ENCODE measurements at places on chromosomes 5 and 9.
A peak's percentile ranks its signal among the peaks of the same experiment; 100 is the strongest.

GRCh38 chr5:170104710-170105109 lies 987 bp upstream of the FOXI1 start:
- no peak for DNase-seq

- DNase-seq, result no peak
These were observed 15.9 kb downstream of the DMAC1 start for GRCh38 chr9:7783635-7784063.

- no peak for DNase-seq
These were observed 258.1 kb downstream of the SYK start for GRCh38 chr9:91059713-91060112.

DNA sequence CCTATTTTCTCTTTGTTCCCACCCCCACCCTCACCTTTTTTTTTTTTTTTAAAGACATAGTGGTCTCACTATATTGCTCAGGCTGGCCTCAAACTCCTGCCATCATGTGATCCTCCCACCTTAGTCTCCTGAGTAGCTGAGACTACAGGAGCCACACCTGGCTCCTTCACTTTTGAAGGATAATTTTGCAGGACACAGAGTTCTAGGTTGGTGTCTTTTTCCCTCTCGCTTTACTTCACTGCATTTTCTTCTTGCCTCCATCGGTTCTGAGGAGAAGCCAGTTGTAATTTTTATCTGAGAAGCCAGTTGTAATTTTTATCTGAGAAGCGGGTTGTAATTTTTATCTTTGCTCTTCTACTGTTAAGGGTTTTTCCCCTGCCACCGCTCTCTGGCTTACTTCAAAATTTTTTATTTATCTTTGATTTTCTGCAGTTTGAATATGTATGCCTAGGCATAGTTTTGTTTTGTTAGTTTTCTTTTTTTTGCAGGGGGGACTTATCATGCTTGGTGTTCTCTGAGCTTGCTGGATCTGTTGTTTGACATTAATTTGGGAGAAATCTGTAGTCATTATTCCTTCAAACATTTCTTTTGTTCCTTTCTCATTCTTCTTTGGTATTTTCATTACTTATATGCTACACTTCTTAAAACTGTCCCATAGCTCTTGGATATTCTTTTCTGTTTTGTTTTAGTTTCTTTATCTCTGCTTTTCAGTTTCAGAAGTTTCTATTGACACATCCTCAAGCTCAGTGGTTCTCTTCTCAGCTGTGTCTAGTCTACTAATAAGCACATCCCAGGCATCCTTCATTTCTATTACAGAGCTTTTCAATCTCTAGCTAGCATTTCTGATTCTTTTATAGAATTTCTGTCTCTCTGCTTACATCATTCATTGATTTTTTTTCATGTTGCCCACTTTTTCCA lies 148.2 kb upstream of the CHD1 start:
- DNase-seq, result no peak

- DNase-seq, result peak; percentile 90
These were observed 6.3 kb downstream of the RAPGEF1 start for GRCh38 chr9:131733541-131734061.
